T-cell (primary cell): ENCODE measurements at places on chromosomes 6 and 20.

DNA sequence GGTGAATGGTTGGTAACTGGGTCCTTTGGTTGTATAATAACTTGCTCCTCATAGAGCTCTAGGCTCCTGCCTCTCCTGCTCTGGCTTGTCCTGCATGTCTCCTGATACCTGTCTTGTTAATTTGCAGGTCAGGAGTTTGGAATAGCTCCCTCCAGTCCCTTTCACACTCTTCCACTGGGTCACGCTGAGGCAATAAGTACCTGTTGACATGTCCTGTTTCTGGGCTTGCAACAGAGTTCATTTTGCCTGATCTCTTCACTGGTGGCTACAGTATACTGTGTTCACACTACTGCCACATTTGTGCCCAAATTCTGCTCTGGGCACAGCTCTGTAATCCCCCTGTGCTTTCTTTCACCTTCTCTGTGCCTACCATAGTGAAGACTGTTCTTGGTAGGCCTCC, 25.4 kb upstream of the C20orf144 start:
- DNase-seq = no peak

DNA sequence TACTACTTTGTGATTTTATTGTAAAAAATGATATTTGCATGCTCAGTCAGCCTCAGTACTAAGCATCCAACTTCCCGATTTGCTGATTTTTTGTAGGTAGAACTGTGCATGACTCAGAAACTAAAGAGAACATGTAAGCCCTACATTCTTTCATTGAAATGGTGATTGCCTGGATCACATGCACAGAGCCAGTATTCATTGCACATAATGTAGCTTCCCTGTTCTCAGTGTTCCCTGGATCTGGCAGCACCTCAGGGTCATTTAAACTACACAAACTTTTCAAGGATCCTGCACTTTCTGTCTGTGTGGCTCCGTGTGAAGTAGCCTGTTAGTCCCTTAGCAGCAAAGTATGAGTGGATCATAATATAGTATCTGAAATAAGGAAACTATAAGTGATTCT, 422.9 kb upstream of the AGPAT4 start:
- DNase-seq = no peak

- DNase-seq = no peak
These were observed 13.0 kb downstream of the SLC35F1 start for GRCh38 chr6:117919775-117920729.

- no peak for DNase-seq
These were observed 183.6 kb downstream of the PRL start for GRCh38 chr6:22113026-22113766.

- DNase-seq = no peak
These were observed 108.7 kb upstream of the CNKSR3 start for GRCh38 chr6:154619146-154619545.

DNA sequence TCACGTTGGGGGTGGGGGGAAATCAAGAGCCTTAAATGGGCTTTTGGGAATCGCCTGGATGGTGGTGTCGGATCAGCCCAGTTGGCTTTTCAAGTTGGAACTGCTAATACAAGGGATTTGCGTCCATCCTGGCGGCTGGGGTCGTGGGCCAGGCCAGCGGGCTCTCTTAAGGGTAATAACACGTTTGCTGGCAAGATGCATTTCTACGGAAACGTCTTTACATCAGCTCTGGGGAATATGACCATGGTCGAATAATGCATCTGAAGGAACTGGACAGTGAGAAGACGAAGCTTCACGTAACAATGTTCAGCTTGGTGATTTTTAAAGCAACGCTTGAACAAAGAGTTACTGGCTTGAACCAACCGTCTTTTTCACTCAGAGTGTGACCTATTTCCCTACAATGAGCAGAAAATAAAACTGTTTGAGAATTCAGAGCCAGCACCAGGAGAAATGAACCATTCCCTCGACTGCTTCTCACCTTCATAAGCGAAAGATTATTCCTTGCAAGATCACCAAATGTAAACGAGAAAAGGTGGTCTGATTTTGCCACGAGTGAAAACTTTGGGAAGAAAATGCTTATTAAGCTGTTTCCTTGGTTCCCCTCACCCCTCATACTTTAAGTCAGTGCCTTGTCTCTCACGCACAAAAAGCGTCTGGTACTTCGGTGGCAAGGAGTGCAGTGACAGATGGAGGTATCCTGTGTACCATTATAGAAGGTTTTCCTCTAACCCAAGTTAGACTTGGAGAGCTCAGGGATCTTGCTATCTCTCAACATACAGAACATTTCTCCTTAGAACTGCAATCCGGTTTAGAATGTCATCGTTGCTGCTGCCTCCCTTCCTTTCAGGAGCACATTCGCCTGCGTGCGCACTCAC, 1.4 kb upstream of the MARCKS start:
- DNase-seq = no peak

DNA sequence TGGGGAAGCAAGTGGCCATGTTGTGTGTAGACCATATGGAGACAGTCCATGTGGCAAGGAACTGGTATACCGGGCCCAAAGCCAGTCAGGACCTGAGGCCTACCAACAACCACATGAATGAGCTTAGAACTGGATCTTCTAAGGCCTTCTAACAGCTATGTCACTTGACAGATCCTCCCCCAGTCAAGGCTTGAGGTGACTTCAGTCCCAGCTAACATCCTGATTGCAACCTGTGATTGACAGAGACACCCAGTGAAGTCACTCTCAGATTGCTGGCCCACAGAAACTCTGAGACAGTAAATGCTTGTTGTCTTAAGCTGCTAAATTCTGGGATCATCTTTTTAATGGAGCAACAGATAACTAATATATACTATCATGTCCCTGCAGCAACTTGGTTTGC, 32.9 kb downstream of the AHI1 start:
- DNase-seq = no peak

- DNase-seq = no peak
These were observed 207.4 kb downstream of the LRFN2 start for GRCh38 chr6:40379811-40380210.

GRCh38 chr6:72712910-72713309, 91.0 kb downstream of the KCNQ5 start:
- DNase-seq = no peak

DNA sequence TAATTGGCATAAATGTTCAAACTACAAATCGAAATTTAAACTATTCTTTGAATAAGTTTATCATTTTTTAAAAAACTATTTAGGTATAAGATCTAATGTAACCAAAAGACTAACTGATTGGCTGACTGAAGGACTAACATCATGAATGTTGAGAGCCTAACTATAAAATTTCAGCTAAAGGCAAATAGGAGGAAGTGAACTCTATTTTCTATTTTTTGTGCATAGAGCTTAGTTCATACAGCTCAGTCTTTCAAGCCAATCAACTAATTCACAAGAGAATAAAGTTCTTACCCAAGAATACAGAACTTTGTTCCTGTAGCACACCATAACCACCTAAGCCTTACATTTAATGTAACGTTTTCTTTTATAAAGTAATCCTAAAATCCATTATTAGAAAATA, 46.3 kb upstream of the STXBP5 start:
- no peak for DNase-seq

- no peak for DNase-seq
These were observed 6.2 kb downstream of the PXT1 start for GRCh38 chr6:36436466-36436865.

DNA sequence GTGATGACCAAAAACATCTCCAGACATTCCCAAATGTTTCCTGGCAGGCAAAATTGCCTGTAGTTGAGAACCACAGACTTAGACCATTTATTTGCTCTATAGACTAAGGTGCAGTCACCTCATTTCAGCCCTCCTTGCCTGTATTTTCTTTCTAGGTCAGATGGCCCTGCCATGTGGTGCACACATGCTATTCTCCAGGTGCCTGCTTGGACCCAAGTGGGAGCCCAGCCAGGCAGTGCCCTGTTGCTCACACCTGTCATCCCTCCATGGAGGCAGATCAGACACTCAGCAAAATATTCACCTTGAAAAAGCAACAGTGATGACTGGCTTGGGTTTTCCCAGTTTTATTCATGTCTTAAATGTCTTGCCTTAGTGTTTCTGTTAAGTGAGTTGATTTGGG, 311.4 kb downstream of the TFAP2C start:
- DNase-seq = no peak

- DNase-seq = no peak
These were observed 6.4 kb downstream of the FUCA2 start for GRCh38 chr6:143505111-143505510.
